ENCODE measurements at places on chromosomes 11 and 22.

DNA sequence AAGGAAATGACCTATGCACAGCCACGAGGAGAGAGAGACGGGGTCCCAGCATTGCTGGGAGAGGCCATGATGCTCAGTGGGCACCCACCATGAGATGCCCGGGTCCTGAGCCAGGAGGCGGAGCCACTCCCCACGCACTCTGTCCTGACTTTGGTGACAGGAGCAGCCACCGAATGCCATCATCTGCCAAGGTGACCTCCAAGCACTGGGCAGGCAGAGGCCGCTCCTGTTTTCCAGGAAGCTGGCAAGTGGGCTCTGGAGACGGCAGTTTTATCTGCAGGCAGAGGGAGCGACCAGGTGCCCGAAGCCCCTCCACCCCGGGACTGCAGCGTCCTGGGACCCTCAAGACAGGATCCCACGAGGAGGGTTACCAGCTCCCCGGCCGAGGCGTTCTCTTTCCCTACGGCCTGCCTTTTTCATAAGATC, 453.9 kb downstream of the BRD1 start:
- no peak for DNase-seq

GRCh38 chr11:63837739-63838138, 1.2 kb upstream of the MARK2 start:
- DNase-seq, result no peak

GRCh38 chr11:62540804-62541701, 5.6 kb downstream of the AHNAK start:
- DNase-seq, result no peak

DNA sequence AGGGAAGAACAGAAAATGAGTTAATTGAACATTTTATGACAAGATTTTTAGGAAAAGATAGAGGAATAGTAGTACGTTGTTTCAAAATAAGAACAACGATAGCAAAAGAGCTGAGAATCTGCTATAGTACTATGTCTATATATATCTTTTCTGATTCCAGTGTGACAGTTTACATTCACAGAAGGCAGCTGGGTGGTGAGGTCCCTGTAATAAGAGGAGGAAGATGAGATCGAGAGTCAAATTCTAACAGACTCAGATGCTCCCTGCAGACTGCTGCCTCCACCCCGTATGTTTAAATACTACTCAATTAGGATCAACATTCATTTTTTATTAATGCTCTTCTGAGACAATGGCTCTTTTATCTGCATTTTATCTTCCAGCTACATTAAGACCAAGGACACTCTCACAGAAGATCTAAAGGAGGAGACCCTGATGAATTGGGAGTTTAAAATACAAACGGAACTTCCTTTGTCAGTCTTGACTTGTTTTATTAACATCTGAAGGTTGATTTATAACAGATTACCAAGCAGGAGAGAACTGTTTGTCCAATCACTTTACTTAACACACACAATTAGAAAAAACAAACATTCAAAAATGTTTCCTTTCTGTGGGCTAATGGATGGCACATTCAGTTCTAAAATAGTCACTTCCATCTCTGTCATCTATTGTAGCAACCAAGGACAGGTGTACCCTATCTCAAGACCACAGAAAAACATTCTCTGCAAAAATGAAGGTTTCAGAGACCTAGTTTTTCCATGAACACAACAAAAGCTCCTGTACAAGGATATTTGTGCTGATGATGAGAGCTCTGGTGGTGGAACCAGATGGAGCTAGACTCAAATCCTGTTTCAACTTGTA, 240.2 kb downstream of the CADM1 start:
- no peak for DNase-seq

DNA sequence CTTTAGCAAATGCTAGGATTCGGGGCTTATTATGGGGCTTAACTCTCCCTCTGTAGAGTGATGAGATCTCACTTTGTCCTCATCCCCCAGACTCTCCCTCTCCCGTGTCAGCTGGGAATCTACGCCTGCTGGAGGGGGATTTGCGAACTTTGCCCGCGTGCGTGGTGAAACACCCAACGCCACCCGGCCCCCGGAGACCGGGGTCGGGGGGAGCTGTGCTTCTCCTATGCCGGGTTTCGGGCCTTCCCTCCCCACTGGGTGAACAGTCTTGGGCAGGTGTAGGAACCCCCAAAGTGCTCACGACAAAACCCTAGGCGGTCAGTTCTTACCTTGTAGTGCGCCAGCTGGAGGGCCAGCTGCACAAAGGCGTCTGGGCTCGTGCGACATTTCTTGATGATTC, 21.6 kb upstream of the TESMIN start:
- no peak for DNase-seq

- DNase-seq, result no peak
Measured at GRCh38 chr11:77081976-77082836, 15.4 kb downstream of the CAPN5 start.

GRCh38 chr11:14106303-14107049, 144.0 kb downstream of the SPON1 start:
- no peak for DNase-seq

DNA sequence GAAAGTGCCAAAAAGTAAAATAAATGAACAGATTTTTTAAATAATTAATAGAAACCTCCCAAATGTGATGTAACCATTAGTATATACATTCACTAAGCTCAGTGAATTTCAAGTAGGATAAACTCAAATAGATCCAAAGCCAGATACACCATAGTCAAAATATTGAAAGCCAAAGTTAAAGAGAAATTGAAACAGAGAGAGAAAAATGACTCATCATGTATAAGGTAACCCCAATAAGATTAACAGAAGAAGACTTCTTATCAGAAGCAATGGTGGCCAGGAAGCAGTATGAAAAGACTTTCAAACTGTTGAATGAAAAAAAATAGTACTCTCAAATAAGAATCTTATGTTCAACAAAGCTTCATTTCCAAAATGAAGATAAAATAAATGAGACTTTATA, 70.5 kb downstream of the LUZP2 start:
- DNase-seq, result no peak

GRCh38 chr11:12141283-12141682, 30.9 kb downstream of the MICAL2 start:
- DNase-seq, result no peak

DNA sequence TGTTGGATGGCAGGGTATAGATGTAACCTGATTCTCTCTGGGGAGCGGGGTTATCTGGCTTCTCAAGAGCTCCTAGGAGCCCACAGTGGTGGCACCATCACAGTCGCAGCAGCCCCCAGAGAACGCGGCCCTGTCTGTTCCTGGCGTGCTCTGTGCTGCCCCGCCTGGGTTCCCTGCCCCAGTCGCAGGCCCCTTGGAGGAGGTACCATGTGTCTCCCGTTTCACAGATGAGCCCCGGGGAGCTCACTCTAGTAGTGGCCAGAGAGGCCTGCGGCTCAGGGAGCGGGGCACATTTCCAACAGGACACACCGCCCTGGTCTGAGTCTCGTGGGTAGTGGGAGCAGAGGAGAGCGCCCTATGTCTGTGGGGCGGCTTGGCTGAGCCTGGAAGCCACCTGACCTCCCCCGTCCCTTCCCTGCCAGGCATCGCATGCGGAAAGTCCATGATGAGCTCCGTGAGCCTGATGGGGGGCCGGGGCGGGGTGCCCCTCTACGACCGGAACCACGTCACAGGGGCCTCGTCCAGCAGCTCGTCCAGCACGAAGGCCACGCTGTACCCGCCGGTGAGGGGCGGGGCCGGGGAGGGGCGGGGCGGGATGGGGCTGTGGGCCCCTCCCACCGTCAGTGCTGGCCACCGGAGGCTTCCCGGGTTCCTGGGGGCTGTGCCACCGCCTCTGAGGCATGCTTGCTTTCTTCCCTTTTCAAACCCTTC, 21.0 kb upstream of the PPP6R3 start:
- DNase-seq, result no peak

GRCh38 chr11:35839368-35840161, 104.3 kb upstream of the LDLRAD3 start:
- DNase-seq, result no peak

- no peak for DNase-seq
Measured at GRCh38 chr22:46373159-46373558, 37.6 kb downstream of the TRMU start.

DNA sequence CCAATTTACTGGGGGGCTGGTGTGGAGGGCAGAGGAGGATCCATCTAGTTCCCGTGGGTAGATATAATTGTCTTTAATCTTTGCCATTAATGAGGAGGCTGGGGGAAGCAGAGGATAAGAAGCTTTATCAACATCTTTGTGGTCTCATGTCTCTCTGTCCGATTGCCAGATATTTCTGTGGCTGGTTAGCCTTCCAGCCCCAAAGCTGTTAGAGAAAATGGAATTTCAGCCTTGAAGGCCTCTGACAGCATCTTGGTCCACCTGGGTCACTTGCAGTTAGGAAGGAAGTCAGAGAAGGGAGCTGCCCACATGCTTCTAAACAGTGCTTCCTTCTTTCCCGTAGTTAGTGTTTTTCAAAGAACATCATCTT, 56.9 kb downstream of the ABTB2 start:
- DNase-seq, result no peak

GRCh38 chr11:91846649-91847048, 378.0 kb upstream of the FAT3 start:
- no peak for DNase-seq

DNA sequence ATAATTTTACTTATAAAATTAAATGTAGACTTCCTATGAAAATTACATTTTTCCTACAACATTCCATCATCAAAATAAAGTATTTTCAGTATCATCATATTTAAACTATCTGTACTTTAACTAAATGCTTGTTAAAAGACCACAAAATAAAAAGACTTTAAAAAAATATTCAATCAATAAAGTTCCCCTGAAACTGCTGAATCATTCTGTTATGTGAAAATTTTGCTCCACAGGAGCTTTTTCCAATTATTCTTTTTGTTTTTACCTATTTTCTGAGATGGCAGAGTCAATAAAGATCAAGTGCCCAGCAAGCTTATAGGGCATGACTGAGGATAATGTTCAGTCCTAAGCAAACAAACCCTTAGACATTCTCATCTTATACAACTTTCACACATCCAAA, 27.3 kb downstream of the ALKBH8 start:
- DNase-seq, result no peak

DNA sequence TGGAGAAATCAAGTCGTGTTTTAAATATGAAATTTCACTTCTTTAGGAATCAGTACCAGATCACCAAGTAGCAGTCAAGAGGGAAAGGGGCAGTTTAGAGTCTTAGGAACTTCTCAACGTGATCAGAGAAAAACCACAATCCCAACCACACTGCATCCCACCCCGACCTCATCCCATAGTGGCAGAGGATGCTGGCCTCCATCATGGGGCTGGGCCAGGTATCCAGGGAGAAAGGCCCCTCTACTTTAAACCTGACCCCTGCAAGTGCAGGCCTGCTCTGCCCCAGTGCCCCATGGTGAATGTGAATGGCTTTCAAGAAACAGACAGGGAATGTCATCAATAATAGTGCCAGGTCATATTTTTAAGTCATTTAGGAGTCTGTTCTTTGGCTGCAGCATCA, 12.1 kb downstream of the CHST1 start:
- DNase-seq, result no peak

DNA sequence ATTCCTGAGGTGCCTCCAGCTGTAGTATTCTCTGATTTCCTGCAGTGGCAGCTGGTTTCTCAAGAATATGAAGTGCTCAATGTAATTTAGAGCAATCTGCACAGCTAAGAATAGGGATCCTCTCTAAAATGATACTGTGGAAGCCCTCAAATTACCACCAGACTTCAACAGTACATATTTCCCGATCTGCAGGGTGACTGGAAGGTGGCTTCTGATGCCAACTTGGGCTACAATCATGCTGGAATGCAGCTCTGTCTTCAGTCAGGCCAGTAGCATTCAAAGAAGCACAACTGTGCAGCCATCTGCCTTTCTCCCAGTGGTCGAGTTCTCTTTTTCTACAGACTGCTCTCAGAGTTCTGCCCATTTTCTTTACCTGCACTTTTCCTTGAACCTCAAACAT, 55.5 kb upstream of the CD5 start:
- no peak for DNase-seq

- no peak for DNase-seq
Measured at GRCh38 chr11:127898422-127899365, 688.7 kb downstream of the ETS1 start.

- no peak for DNase-seq
Measured at GRCh38 chr11:3830730-3831129, 10.0 kb downstream of the RHOG start.

DNA sequence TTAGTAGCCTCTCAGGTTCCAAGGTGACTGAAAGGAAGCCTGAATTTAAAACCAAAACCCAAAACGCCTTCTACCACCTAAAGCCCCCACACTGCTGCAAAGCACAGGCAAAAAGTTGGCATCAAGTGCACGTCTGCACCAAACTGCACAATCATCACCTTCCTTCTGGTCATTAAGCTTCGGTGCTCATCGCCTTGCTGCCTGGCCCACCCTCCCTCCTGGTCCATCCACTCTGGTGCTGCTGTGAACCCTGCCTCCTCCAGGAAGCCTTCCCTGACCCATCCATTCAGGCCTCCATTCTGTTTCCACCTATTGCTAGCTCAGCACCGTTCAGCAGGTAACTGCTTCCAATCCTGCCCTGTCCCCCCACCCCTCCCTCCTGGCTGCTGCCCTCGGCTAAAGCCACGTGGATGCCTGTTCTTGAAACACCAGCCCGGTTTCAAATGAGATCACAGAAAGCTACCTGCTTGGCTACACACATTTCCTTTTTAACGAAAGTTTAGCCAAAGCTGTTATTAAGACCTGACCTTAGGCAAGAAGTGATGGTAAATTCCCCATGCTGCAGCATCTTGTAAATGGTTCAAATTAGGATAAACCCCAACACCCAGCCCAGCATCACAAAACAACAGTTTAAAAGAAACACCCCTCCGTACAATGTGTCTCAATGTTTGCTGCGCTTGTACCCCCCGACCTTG, 53.8 kb upstream of the CD5 start:
- no peak for DNase-seq

- DNase-seq, result no peak
Measured at GRCh38 chr11:123509737-123510578, 79.9 kb downstream of the GRAMD1B start.

DNA sequence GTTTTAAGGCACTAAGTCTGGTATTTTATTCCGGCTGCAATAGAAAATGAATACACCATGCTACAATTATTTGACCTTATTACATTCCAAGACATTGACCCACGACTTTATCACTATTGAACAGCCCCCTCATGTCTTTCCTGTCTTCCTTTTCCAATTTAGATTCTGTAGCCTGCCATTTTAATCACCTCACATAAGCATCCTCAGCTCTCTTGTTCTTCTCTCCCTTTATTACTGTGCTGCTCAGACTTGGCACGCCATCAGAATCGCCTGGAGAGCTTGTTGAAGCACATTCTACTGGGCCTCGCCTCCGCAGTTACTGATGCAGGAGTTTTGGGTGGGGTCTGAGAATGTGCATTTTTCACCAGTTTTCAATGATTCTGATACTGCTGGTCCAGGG, 38.7 kb upstream of the SWAP70 start:
- no peak for DNase-seq

All from activated CD8-positive, alpha-beta memory T cell treated with anti-CD3 and anti-CD28 coated beads for 1 hour (primary cell).